Nephron progenitor cell (in vitro differentiated cells): ENCODE measurements at places on chromosomes 7 and 10.
A peak's percentile ranks its signal among the peaks of the same experiment; 100 is the strongest.

DNA sequence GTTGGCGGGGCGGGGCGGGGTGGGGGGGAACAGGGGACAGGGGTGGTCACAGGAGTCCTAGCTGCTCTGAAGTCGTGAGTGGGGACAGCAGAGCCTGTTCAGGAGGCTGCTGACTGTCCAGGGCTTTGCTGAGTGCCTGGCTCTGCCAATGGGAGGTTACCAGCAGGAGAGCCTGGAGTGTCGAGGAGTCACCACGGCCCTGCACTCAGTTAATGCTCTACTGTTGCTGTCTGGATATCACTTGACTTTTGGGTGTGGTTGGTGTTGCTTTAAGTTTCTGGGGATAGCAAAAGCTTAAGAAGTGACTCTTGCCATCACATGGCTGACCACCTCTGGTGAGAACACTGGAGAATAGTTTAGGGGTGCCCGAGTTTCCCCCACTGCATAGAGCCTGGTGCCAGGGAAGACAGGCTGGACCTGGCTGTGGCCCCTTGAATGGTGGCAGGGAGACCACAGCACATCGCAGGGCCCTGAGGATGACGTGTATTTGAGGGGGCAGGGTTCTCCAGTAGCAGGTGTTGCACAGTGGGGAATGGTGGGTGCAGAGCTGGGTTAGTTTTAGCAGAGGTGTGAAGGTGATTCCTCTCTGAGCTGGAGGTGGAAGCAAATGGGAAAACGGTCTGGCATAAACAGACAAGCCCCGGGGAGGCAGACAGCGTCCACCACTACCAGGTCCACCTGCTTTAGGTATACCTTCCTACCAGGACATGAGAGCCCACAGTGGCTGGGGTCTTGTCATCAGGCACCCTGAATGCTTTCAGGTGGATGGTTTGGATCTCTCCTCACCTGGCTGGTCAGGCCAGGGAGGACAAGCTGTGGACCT is 54.2 kb upstream of the CAMK2B start:
- H3K27me3 ChIP-seq: peaks cover 11% of the 10 kb centered on the region
- H3K27ac ChIP-seq: no peak overlapping the region
- DNase-seq: no peak
- no peaks in the 10 kb centered on the region for H3K36me3 ChIP-seq
- H3K4me3 ChIP-seq: no peak overlapping the region
- no peaks in the 10 kb centered on the region for H3K4me1 ChIP-seq

DNA sequence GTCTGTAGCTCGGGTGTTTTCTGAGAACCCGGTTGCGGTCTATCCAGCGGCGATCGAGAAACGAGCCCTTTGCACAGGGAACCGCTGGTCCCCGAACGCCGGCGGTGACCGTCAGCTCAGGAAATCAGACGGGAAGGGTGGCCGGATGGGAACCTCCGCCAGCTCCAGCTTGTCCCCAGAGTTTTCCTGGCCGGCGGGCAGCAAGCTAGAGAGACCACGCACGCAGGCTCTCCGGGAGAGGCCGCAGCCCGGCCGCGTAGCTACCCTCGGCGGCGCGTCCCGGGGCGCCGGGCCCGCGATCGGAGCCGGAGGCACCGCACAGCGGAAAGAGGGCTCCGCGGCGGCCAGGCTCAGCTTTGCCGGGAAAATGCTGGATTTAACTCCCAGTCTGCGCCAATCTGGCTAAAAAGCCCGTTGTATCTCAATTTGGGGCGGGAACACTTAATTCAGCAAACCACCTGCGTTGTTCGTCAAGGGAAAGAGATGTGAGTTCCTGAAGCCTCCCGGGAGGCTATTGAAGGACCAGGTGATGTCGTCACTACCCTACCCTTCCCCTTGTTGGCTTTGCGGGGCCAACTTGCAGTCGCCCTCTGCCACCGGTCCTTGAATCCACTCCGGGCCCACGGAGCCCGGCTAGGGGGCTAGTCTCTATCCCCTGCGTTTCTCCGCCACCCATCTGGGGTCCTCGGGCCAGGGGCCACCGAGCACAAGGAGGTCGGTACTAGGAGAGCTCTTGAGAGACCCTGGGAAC is 859 bp upstream of the CH25H start:
- peaks cover 15% of the 10 kb centered on the region for H3K4me1 ChIP-seq
- no peaks in the 10 kb centered on the region for H3K36me3 ChIP-seq
- DNase-seq: peak; percentile 52
- no peak overlapping the region for H3K27ac ChIP-seq
- peak overlapping the region; percentile 77 for H3K4me3 ChIP-seq
- H3K27me3 ChIP-seq: peaks cover 5% of the 10 kb centered on the region

DNA sequence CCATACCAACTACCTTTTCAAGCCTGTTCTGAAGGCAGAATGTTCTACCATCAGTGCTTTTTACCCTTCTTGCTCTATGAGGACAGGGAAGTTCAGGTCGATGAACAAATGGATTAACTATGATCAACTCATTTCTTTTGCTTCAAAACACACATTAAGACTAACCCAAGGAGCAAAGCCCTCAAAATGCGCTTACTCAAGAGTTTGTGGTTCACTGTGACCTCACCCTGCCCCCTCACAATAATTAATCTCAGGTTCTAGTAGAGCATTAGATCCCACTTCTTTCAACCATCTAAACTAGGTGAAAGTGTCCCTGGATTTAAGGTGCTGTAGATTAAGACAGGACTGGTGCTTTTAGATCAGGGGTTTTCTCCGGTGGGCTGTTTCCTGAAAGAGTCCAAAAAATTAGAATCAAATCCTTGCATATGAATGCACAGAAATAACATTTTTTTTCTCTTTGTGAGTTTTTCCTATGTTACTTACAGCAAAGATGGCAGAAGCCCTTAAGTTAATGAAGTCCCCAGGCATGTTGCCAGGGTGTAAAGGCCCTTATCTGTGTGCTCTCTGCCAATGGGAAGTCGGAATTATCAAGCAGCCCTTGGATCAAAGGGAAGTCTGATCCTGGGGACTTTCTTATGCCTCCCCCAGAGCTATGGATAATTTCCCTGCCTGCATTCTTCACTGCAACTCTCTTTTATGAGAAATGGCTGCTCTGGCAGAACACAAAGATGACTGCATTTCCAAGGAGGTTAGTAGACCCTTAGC is 205.5 kb upstream of the STK17A start:
- H3K27me3 ChIP-seq: no peaks in the 10 kb centered on the region
- no peak for DNase-seq
- no peaks in the 10 kb centered on the region for H3K36me3 ChIP-seq
- no peak overlapping the region for H3K4me3 ChIP-seq
- H3K4me1 ChIP-seq: peaks cover 5% of the 10 kb centered on the region

GRCh38 chr7:1127001-1127400 is 33.0 kb downstream of the ZFAND2A start:
- peaks cover 31% of the 10 kb centered on the region for H3K36me3 ChIP-seq
- no peak for DNase-seq
- H3K4me1 ChIP-seq: peaks cover 31% of the 10 kb centered on the region
- H3K4me3 ChIP-seq: no peak overlapping the region
- peaks cover 2% of the 10 kb centered on the region for H3K27me3 ChIP-seq

GRCh38 chr10:86757113-86757972 is 924 bp downstream of the BMPR1A start:
- peaks cover 53% of the 10 kb centered on the region for H3K4me1 ChIP-seq
- peak; percentile 45 for DNase-seq

DNA sequence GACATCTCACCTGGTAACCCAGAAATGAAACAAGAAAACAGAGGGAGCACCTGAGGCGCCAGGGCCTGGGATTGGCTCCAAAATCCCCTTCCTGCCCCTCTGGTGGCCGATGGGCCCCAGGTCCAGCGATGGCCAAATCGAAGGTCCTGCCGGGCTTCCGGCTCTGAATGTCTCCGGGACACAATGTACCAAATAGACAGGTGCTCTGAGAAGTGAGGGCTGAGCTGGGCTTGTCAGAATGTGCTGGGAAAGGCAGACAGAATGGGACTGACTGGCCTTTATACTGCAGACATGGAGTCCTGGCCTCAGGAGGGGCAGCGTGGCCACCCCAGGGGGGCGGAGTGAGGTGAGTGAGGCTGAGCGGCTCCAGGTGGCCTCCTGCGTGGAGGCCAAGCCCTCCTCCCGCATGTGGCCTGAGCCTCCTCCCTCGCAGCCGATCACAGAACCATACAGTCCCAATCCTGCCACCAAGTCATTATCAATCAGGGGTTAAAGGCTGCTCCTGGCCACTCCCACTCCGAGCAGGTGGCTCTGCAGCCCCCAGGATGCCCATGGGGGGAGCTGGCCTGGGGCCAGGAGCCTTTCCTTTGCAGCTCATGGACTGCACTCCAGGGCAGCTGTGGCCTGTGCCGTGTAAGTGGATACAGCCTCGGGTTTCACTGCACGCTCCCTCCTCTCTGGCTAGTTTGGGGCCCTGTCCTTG is 185.5 kb downstream of the ADARB2 start:
- peaks cover 20% of the 10 kb centered on the region for H3K27me3 ChIP-seq
- H3K27ac ChIP-seq: no peak overlapping the region
- H3K36me3 ChIP-seq: no peaks in the 10 kb centered on the region
- H3K4me1 ChIP-seq: peaks cover 65% of the 10 kb centered on the region
- no peak for DNase-seq

DNA sequence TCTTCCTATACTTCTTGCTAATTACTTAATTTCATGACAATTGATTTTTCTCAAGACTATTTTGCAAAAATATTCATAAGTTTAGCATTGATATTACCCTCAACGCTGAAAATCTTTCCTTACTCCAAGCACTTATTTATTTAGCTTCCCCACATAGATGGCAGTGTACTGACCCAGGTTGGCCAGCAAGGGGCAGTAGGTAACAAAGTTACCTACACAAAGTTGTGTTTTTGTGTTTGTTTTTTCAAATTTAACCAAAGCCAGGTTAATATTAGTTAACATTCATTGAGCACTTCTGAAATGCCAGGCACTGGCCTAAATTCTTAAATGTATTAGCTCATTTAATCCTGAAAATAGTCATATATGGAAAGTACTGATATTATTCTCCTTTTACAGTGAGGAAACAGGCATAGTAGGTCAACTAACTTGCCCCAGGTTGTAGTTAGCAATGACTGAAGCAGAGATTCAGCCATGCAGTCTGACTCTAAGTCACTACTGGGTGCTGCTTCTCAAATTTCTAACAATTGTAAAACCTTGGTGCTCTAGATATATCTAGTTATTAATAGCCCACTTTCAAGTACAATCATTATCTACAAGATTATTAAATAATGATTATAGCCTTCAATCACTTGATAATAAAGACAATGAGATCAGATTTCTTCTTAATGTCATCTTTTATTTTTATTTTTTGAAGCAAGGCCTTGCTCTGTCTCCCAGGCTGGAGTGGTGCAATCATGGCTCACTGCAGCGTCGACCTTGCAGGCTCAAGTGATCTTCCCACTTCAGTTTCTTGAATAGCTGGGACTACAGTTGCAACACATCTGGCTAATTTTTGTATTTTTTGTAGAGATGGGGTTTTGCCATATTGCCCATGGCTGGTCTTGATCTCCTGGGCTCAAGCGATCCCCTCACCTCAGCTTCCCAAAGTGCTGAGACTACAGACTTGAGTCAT is 5.8 kb upstream of the GGCT start:
- peaks cover 7% of the 10 kb centered on the region for H3K4me1 ChIP-seq
- no peak for DNase-seq
- no peak overlapping the region for H3K27ac ChIP-seq
- peaks cover 15% of the 10 kb centered on the region for H3K36me3 ChIP-seq

- no peaks in the 10 kb centered on the region for H3K27me3 ChIP-seq
- H3K4me3 ChIP-seq: no peak overlapping the region
- no peak overlapping the region for H3K27ac ChIP-seq
- H3K36me3 ChIP-seq: peaks cover 4% of the 10 kb centered on the region
- DNase-seq: no peak
Observed at GRCh38 chr7:157881048-157881771, 544.4 kb downstream of the DNAJB6 start.

DNA sequence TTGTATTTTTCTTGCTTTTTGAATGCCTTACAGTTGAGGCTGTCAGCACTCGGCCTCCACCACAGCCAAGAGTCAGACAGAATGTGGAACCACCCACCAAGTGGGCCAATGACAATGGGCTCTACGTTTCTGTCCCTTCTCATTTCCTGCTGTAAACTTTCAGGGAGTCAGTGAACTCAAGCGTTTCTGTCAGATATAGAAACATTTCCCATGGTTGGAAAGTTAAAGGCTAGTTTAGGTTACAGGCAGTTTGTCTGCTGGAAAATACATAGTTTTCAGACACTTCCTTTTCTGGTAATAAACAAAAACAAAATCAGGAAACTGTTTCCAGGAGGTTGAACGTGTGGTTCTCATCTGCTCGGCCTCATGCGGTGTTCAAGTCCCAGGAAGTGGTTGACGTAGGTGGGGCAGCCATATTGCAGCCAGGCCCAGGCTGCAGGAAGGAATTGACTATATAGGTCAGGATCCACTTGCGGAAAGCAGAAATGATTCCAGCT is 245.1 kb downstream of the CAMK1D start:
- peaks cover 25% of the 10 kb centered on the region for H3K27me3 ChIP-seq
- H3K27ac ChIP-seq: no peak overlapping the region
- no peak for DNase-seq

DNA sequence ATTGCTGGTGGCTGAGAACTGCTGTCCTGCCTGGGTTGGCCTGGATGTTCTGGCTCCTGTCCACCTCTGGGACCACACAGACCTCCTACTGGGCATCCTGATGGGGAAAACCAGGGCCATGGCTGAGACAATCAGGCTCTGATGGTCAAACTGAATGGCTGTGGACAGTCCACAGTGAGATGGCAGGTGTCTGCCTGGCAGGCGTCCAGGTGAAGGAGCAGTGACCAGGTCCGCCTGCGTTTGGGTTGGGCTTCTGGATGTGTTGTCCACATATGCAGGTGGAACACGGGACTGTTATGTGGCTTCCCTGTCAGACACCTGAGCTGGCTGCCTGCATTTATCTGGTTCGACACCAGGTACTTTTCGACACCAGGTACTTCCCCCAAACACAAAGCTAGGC is 241.7 kb downstream of the BUB3 start:
- H3K4me1 ChIP-seq: peaks cover 7% of the 10 kb centered on the region
- H3K27me3 ChIP-seq: no peaks in the 10 kb centered on the region

- H3K27ac ChIP-seq: peak overlapping the region; percentile 29
- peaks cover 16% of the 10 kb centered on the region for H3K27me3 ChIP-seq
- no peaks in the 10 kb centered on the region for H3K4me1 ChIP-seq
- no peak for DNase-seq
- no peaks in the 10 kb centered on the region for H3K36me3 ChIP-seq
Observed at GRCh38 chr7:23247603-23248335, 1.2 kb downstream of the GPNMB start.
